Osteoblast (primary cell): ENCODE measurements at places on chromosomes 3 and 15.
A peak's percentile ranks its signal among the peaks of the same experiment; 100 is the strongest.

DNA sequence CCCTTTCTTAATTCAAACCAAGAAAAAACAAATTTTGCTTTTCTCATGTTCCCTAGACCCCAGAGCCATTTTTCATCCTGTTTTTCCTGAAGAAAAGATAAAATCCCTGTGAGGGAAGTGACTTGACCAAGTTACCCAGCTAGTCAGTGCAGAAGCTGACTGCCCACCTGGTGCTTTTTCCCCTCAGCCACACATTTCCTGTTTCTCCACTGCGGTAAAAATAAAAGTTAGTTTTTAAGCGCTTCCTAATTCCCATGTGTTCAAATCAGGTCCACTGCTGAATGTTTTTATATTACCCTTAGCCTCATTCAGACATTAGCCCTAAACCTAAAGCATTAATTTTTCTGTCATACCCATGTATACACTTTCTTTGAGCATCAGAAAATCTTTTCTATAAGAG lies 26.1 kb downstream of the PPP2R3A start:
- DNase-seq: no peak

DNA sequence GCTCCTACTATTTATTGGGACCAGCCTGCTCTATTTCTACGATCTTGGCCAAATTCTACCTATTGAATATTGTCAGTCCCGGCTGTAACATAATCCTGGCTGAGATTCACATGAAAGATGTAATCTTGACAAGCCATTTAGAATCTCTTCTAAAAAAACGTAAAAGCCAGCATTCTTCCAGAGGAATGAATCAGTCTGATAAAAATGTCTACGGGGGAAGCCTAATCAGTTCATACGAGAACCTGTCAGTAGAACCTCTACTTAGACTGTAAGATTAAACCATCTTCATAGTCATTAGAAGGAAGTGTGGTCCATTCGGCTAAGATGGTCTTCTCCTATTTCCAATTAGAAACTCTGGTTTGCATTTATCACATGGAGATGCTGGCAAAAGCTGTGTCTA lies 147.2 kb upstream of the WNT5A start:
- no peak for DNase-seq

DNA sequence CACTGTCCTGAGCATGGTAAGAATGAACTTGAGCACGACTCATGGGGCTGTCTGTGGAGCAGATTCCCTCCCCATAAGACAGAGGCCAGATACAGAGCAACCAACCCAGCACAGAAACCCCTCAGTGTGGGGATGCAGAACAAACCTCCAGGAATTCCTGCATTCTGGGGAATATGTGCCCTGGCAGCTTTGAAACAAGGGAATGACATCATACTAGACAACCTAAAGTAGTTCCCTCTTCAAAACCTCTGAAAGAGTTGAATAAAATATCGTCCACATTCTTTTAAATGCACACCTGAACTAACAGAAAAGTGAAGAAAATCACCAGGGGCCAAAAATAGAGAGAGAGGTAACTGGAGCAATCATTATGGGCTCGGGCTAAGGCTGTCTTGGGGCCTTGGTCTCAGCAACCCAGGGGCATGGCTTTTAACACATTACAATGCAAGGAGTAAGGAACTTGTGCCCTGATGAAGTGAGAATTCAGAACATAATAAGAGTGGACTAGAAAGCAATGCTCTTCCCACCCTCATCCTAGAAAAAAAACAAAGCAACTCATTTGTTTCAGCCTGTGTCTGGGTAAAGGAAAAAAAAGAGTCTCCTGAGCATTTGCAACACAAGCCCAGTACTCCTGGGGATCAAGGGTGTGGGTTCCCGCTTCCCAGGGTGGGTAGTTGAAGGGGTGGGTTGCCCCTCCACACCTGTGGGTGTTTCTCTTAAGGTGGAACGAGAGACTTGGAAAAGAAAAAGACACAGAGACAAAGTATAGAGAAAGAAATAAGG lies 43.9 kb downstream of the ADIPOQ start:
- DNase-seq: no peak

- no peak for DNase-seq
These were observed 390.3 kb upstream of the AGTR1 start for GRCh38 chr3:148307443-148307843.

GRCh38 chr3:131537531-131537930 lies 34.8 kb upstream of the MRPL3 start:
- no peak for DNase-seq

- DNase-seq: peak; percentile 95
These were observed 2.3 kb upstream of the DNAH1 start for GRCh38 chr3:52313774-52314188.

DNA sequence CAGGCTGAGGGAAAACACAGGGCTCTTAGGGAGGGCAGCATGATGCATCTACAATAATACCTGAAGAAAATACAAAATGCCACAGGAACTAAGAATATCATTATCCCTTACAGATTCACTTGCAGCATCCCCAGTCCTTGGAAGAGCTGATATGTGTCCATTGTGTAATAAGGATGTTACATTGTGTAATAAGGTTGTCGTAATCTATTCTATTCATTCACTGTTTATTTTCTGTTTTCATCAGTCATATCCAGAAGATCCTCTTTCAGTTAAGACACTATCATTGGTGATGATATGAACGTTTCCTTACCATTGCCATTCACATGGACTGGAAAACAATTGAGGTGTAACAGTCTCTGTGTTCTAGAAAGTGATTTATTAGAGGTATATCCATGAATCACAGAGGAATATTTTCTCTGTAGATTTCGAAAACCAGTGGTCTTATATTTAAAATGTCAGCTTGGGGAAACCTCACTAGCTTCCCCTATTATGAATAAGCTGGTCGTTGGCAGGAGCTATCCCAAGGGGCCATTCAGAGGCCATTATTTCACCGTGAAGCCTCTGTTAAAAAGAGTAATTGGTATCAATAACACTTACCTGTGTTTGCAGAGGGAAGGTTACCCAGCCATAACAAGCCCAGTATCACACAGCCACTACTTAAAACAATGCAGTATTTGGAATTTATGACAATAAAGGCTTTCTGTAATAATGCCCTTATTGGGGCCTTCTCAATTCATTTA lies 241.1 kb downstream of the ZNF385D start:
- no peak for DNase-seq

DNA sequence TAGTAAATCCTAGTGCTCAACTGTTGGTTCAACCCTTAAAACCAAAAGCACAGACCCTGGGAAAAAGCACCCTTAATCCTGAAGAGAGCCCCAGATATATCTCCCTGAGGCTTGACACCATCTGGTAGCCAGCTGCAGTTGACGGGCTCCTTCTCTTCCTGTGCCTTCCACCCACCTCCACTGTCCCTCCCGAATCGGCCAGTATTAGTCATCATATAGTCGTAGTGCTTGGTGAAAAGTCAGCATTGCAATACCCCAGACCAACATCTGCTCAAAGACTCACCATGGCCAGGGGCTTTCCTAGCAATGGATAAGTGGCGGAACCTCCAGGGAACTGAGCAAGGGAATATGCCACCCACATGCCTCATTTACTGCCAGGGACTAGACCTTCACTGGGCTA lies 125.6 kb upstream of the CRBN start:
- DNase-seq: peak; percentile 3

GRCh38 chr3:178915365-178915764 lies 156.2 kb downstream of the ZMAT3 start:
- DNase-seq: no peak

DNA sequence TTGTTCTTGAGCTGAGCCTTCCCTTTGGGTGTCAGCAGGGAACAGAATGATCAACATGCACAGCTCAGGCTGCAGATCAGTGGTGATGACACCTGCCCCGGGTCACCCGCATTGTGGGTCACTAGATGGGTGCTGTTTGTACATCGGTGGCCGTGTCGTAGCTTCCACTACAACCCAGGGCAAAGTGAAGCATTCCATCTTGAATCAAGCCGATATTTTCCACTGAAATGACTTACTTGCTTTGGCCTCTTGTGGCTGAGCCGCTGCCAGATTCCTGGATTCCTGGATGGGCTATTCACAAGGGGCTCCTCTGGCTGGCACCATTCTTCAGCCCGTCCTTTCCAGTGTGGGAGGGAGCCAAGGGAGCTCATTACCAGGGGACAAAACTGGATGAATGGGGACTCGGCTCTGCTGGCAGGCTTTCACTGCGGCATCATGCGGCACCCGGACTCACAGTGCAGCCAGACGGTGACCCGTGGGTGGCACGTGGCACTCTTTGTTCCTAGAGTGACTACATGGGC lies 65.6 kb downstream of the SLCO3A1 start:
- DNase-seq: peak; percentile 55

DNA sequence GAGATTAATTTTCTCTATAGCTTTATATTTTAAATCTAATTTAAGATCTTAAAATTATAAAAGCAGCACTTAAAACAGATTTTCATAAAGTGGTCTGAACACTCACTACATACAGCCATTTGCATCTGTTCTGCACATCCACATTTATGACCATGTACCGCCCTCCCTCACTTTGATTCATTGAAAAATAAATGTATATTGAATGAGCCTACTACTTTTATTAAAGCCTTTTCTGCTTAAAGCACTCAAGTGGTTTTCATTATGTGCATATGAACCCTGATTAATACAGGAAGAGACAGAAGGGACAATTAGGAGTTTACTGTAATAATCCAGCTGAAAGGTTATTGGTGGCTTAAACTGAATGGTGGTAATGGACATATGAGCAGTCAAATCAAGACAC lies 129.4 kb downstream of the DLG1 start:
- DNase-seq: no peak

DNA sequence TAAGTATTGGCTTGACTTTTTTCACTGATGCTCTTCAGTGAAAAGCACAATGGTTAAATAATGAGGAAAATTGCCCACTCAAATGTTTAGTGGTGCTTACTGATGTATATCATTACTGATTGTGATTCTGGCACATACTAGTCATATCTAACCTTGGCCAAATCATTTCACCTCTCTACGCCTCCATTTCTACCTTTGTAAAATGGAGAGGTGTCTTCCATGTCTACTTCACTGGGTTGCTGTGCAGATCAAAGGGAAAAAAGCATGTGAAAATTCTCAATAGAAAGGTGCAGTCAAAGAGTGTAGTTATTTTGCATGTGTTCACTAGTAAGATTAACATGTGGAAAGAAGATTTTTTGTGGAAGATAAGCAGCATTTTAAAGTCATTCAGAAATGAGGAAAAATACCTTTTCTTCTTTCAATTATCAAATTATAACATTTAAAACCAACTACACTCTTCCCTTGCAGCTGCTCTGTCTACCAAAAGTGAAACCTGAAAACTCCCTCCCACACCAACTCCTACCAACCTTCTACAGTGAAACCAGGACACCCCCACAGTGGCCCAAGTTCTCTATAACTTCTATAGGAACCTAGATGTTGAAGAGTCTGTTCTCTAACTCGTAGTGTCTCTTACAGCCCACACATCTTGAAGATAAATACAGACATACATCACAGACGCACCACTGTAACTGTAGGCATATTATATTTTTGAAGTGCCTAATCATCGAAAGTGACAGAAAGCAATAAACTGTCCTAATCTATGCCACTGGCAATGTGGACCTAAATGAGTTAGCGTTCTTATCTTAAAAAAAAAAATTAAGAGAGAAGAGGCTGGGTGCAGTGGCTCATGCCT lies 1.4 kb downstream of the CD200R1 start:
- DNase-seq: no peak

DNA sequence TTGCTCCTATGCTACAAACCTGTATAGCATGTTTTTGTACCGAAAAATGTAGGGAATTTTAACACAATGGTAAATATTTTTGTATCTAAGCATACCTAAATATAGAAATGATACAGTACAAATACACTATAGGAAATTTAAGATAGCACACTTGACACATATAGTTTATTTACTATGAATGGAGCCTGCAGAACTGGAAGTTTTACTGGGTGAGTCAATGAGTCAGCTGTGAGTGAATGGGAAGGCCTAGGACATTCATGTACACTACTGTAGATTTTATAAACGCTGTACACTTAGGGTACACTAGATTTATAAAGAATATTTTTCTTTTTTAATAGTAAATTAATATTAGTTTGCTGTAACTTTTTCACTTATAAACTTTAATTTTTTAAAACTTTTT lies 707.7 kb upstream of the EPHA6 start:
- no peak for DNase-seq

- no peak for DNase-seq
These were observed 26.2 kb upstream of the LARS2 start for GRCh38 chr3:45362161-45362560.

GRCh38 chr3:41346698-41347270 lies 147.5 kb downstream of the CTNNB1 start:
- no peak for DNase-seq

GRCh38 chr15:77904901-77905300 lies 172.6 kb downstream of the TBC1D2B start:
- peak; percentile 41 for DNase-seq

DNA sequence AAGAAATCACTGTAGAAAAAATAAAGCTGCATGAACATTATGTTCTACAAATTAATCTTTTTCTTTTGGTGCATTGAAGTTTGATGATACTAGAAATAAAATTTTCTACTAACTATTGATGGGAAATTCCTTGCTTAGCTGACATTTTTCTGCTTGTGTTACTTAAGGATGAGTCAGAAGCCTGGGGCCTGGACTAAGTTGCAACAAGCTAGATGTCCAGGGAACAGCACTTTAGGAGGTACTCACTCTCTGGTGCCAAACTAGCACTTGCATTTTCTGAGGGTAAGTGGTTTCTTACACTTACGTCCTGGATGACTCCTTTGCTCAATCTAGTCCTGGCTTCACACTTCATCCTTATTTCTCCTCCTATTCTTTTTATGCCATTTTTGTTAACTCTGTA lies 945.1 kb downstream of the IGSF11 start:
- DNase-seq: no peak

- DNase-seq: no peak
These were observed 13.8 kb downstream of the SPRED1 start for GRCh38 chr15:38266247-38266986.

DNA sequence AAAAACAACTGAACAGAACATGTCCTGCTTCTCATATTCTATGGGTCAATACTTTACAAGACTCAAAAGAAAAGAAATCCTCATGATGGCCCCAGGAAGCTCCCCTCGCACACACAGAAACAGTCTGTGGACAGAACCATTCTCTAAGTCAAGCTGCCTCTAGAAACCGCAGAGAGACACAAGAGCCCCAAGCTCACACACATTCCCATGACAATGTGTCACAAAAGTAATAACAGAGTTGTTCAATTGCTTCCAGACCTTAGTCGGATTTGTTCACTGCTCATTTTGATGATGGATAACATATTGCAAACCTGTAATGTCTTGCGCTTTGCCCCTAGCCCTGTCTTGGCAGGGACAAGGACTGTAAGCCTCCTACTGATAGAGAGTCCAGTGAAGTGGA lies 60.9 kb downstream of the UMPS start:
- DNase-seq: peak; percentile 46

DNA sequence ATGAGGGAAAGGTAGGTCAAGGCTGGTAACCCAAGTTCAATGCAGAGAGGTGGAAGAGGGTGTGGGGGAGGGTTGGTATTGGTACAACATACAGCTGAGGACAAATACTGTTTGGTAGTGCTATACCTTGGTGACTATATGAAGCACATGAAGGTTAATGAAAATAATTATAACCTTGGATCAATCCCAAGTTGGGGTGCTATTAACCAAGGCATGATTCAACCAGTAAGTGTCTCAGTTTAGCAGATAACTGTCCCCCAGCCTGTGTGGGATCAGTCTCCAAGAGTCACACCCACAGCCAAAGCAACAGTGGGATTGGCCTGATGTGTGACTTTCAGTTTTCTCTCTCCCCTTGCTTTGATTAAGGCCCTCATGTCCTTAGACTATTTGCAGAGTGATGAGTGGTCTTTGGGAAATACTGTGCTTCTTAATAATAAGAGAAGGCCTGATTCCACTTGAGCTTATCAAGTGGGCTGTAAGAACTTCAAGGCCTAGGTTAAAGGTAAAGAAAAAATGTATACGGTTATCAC lies 80.8 kb downstream of the EOMES start:
- no peak for DNase-seq

- no peak for DNase-seq
These were observed 68.7 kb downstream of the SLTM start for GRCh38 chr15:58864602-58865424.
